ENCODE measurements at places on chromosomes 11 and 22.

- no peak for DNase-seq
These were observed 12.5 kb downstream of the FLRT1 start for GRCh38 chr11:64048042-64048854.

DNA sequence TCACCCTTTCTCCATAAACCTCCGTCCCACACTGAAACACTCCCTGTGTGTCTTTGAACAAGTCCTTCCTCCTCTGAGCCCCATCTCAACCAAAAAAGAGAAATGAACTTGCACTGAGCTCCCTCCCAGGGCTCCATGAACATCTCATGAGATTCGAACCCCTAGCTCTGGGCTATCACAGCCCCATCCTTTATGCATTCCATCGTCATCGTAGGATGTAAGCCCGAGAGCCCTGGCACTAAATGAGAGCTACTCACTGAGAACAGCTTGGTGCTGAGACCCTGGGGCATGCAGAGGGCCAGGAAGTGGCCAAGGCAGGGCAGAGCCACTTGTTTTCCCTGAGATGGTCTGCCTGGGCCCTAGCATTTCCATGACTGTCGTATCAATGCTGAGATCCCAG is 12.9 kb upstream of the SLC43A3 start:
- no peak for DNase-seq

- DNase-seq = no peak
These were observed 9.7 kb downstream of the CAT start for GRCh38 chr11:34448223-34448994.

- no peak for DNase-seq
These were observed 91.4 kb upstream of the BIRC3 start for GRCh38 chr11:102225689-102226568.

DNA sequence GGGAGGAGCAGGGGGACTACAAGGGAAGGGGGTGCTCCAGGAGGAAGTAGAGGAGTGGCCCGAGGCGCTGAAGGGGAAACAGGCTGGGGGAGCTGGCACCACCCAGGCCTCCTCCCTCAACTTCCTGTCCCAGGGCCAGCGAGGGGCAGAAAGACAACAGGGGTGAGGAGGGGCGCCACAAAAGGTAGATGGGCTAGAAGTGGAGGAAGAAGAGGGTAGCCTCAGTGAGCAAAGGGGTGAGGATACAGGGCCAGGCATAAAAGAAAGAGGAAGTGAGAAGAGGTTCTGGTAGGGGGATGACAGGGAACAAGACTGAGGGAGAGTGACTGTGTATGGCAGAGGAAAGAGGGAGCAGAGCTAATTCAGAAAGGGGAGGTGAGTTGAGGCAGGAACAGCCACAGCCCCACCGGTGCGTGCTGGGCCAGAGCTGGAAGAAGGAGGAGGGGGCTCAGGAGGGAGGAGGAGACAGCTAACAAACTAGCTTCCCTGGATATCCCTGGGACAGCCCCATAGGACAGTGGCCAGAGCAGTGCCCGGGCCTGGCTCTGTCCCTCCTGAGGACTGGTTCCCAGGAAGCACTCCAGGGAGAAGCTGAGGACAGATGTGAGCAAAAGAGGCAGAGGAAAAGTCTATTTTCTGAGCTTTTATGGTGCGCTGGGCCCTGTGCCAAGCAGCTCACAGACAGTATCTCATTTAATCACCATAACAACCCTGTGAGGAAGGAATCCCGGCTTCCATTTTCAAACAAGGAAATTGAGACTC is 8.5 kb downstream of the DCHS1 start:
- DNase-seq = peak; percentile 81

DNA sequence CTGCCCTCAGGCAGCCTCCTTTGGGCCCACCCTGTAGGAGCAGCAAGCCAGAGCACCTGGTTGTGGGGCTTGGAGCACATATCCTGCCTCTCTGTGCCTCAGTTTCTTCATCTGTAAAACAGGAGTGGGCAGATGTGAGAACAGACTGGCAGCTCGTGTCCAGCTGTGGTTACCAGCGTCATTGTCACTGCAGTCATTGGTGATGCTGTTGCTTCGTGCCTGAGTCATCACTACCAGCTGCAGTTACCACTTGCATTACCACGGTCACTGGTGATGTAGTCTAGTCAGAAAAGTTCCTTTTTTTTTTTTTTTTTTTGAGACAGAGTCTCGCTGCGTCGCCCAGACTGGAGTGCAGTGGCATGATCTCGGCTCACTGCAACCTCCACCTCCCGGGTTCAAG is 20.4 kb downstream of the RSPH14 start:
- no peak for DNase-seq

DNA sequence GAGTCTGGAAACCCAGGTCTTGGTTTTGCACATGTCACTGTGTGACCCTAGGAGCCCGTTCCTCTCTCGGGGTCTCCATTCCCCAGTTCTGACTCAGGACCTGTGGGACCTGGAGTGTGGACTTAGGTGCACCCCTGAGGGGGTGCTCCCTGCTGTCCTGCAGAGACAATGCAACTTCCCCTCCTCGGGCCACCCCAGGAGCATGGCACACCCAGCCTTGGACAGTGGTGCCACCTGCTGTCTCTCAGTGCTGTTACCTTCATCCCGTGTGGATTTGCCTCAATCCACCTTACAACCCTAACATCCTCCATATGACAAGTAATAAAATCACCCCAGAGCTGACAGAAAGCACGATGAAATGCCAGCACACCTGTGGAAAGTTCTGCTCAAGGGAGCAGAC is 27.5 kb upstream of the CRYBB3 start:
- DNase-seq = peak; percentile 52

DNA sequence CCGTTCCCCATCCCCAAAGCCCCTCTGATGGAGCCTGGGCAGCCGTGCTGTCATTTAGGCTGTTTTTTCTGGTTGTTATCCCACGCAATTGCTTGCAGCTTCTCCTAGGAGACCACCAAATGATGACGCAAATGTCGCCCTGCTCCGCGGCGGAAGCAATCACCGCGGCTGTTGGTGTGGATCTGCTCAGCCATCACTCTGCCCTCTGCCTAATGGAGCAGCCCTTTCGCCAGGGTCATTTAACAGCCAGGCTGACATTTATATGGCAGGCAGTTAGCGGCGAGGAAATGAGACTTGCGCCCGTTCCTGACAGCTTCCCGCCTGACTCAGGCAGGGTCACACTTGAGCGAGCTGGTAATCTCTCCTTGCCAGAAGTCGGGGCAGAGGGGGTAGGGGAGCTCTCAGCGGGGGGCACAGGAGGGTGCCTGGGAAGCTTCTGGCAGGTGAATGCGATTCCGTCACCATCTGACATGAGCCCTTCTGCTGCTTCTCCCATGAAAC is 97.9 kb upstream of the RTL6 start:
- no peak for DNase-seq

DNA sequence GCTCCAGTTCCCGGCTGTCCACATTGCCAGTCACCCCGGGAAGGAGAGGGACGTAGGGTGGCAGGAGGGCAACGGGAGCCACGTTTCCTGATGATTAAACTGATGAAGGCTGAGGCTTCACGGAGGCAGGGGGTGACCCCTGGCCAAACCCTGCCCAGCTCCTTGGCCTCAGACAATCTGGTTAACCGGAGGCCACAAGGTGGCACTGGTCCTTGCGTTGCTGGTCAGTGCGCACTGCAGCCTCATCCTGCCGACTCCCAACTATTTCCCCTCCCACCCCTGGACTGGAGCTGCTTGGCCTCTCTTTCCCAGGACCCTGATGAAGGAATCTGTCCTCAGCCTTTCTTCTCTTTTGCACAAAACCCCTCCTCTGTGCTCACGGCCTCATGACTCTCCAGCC is 75.3 kb downstream of the PDE2A start:
- DNase-seq = no peak

DNA sequence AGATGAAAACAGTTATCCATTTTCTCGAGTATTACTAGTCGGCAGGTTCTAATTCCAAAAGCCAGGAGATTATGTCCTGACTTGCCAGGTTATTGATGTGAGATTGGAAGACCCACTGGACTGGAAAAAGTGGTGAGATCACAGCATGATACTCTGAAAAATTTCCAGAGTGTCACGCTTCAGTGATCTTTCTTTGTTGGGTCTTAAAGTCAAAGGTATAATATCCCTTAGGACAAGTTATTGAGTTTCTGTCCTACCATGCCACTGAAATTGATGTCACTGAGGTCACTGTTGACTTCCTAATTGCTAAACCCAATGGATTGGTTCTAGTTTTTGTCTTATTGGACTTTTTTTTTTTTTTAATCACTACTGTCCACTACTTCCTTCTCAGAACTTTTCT is 104.5 kb upstream of the GRAMD1B start:
- DNase-seq = no peak

GRCh38 chr11:10601837-10602236 is 33.4 kb upstream of the LYVE1 start:
- no peak for DNase-seq
